Activated effector memory CD4-positive, alpha-beta T cell treated with anti-CD3 and anti-CD28 coated beads, Interleukin-2, amount 50 U/mL, for 16 hours (primary cell): ENCODE measurements at places on chromosomes 7 and 10.

DNA sequence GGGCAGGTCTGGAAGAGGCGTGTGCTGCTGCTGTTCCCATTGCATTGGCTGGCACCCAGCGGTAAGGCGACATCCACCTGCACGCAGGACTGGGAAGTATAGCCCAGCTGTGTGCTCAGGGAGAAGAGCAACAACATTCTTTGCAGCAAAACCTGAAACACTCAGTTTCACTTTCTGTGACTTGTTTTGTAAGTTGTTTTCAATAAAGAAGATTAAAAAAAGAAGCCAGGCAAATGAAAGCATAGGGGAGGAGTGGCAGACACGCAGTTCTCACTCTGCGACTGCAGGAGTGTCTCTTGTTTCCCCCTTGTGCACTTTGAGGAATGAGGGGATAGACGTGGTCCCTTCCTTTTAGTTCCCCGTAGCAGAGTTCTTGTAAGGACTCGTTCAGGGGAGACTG lies 5.8 kb downstream of the FBH1 start:
- DNase-seq: peak; percentile 59

DNA sequence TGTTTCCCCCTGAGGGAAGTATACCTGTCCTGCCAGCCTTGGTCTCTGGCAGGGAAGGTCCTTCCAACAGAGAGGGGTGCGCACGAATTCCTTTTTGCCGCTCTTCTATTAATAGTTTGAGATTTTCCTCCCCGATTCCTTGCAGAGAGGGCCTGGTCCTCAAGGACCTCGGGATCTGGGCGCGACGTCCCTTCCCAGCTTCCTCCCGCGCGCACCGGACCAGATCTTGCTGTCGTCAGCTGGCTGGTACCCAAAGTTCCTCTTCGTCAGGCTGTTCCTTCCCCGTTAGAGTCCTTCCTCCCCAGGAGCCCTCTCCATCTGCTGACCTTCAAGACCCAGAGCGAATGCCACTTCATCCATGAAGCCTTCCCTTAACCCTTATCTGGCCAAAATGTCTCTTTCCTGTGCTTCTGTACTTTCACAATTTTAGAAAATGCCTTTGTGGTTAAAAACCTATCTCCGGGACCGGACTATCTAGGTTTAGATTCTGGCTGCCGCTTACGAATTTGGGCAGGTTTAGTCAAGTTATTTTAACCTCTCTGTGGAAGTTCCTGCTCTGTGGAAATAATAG lies 851 bp upstream of the GOT1 start:
- DNase-seq: no peak

DNA sequence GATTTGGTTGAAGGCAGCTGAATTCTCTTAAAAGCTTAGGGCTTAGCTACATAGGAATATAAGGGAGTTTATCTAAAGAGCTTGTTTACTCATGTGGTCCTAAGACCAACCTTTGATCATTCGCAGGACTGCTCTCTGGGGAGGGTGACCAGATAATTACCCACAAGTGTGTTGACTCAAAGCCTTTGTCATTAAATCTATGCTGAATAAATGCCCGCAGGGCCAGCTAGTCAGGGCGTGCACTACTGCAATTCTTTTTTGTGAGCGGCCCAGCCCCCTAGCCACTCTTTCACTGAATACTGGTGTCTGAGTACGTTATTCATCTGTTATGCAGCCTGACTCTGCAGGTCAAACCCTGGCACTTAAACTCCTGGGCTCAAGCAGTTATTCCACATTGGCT lies 69.6 kb downstream of the AKAP9 start:
- no peak for DNase-seq

DNA sequence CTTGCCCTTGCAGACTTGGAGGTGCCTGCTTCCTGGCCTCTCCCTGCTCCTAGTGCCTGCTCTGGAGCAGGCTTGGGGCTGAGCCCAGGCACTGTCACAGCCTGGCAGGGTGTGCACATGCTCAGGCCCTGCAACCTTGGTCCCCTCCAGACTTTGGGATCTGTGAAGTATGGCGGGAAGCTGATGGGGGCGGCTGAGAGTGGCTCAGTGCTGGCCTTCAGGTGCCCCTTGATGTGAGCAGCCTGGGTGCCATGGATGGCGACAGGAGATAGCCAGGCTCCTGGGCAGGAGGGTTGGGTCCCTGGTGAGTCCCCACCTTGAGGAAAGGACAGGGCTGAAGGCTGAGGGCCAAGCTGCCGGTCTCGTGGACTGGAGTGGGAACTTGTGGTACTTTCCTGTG lies 700.4 kb upstream of the KCND2 start:
- DNase-seq: no peak

DNA sequence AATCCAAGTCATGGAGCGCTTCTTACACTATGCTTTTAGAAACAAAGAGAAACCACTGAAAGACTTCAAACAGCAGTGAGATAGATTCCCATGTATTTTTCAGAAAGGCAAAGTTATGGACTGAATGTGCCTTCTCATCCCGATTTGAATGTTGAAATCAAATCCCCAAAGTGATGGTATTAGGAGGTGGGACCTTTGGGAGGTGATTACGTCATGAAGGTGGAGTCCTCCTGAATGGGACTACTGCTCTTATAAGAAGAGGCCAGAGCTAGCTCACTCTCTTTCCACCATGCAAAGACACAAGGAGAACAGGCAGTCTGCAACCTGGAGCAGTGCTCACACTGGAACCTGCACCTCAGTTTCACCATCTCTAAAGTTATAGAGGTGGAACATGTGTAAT lies 1279.8 kb downstream of the GATA3 start:
- DNase-seq: no peak

- DNase-seq: no peak
Measured at GRCh38 chr10:17075533-17076359, 53.9 kb downstream of the CUBN start.

DNA sequence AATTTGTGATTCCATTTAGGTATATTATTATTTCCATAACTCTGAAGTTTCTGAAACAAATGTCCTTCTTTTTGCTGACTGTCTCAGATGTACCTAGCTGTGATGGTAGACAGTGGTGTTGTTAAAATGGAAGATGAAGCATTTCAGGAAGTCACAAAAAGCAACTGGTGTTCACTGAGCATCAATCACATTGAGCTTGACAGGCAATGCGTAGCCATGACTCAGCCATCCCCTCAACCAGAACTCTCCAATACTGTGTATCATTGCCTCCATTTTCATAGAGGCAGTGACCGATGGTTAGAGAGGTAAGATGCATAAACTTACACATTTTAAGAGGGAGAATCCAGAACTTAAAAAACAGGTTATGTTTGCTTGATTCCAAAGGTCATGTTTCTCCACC lies 434.0 kb downstream of the INHBA start:
- no peak for DNase-seq

DNA sequence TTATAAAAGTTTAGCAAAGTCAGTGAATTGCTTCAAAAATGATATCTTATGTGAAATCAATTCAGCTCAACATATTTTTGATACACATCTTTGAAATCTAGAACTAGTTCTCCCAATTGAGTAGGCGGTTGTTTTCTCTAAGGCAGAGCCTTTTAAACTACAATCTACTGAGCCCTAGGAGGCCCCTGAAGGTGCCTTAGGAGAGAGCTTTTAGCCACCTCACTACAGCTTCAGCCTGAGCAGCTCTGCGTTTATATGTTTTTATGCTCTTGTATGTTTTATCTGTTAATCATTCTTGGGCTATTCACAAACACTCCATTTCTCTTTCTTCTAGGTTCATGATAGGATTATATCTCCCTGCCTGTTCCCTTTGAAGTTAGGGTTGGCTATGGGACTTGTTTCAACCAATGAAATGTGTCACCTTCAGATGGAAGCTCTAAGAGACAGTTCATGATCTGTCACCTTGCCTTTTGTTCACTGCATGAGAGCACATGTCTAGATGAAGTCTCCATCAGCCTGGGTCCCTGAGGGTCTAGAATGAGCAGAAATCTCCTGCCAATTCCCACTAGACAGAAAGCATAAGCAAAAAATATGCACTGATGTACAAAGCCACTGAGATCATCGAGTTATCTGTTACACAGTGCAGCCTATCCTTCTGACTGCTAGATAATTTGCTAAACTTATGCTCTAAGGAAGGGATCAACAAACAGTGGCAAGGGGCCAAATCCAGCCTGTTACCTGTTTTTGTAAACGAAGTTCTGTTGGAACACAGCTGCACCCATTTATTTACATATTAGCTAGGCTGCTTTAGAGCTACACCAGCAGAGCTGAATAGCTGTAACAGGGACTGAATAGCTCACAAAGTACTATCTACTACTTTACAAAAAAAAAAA lies 128.5 kb upstream of the CDK1 start:
- no peak for DNase-seq

GRCh38 chr7:41887416-41887815 lies 184.5 kb upstream of the INHBA start:
- DNase-seq: no peak

DNA sequence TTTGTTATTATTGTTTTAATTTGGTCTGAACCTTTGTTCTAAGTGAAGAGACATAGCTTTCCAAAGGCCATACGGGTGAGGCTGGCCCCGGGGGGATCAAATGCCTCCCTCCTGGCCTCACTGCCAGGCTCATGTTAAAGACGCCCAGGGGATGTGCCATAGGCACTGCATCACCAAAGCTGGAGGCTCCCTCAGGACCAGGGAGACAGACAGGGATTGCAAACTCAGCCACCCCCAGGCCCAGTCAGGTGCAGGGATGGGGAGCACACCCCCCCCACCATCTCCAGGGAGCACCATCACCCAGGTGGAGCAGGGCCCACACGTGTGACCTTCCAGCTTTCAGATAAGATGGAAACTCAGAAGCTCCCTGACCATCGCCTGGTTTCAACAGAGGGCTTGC lies 96.0 kb upstream of the DNAAF5 start:
- peak; percentile 41 for DNase-seq

DNA sequence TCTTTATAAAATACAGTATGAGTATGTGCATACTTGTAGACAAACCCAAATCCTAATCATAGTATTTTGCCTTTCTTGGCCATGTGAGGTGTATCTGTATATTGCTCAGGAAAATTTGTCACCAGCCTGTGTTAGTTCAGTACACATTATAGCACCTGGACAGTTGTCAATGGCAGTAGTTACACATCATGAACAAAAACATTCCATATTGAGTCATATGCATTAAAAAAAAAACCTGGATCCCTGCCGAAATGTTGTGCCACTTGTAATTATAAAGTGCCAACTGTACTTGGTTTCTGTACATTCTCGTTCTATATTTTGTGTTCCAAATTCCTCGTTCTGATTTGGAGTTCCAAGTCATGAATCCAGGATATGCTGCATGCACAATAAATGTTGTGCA lies 410.4 kb downstream of the INHBA start:
- no peak for DNase-seq

DNA sequence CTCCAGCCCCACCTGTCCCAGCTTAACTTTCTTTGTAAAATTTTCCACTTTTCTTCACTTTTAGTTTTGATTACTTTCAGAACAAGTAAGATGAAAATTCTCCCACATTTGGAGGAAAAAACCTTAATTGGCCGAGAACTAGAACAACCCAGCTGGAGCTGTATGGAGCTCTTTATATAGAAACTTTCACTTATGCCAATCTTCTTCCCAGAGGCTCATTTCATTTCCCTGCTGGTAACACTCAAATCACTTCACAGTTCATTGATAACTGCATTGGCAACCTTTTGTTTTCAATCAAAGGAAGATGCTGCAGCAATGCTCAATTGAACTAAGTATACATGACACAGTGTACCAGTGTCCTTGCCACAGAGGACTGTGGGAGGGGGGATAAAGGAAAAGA lies 176.2 kb upstream of the NOBOX start:
- no peak for DNase-seq

DNA sequence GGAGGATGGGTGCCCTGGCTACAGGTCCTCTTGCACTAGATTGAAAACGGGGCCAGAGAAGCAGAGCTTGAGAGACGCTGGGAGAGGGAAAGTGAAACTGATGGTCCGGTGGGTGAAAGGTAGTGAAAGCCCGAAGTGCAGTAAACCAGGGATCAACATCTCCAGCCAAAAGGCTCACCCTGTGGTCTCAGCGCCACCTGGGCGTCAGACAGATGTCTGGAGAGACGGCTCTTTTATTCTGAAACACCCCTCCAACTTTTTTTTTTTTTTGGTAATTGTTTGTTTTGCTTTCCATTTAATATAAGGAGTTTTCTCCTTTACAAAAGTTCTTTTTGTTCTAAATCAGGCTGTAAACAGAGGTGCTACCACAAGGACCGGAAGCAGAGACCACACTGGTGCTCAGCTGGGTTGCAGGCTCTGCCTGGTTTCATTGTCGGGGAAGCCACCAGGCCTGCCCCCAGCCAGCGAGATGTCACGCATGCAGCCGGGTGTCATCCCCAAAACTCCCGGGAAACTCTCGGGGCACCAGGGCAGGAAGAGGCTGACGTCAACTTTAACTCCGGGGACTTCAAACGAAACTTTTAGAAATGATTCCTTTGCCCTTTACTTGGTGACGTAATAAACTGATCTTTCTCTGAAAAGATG lies 11.2 kb downstream of the IL2RA start:
- peak; percentile 97 for DNase-seq

DNA sequence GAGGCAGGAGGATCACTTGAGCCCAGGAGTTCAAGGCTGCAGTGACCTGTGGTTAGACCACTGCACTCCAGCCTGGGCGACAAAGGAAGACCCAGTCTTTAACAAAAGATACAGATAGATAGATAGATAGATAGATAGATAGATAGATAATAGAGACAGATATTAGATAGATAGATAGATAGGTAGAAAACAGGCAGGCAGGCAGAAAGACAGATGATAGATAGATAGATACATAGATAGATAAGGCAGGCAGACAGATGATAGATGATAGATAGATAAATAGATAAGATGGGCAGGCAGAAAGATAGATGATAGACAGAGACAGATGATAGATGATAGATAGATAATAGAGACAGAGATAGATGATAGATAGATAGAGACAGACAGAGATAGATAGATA lies 54.5 kb downstream of the TMEM130 start:
- DNase-seq: no peak

- no peak for DNase-seq
Measured at GRCh38 chr7:12239806-12240205, 28.7 kb downstream of the TMEM106B start.

- no peak for DNase-seq
Measured at GRCh38 chr7:133795068-133795665, 332.0 kb upstream of the LRGUK start.

DNA sequence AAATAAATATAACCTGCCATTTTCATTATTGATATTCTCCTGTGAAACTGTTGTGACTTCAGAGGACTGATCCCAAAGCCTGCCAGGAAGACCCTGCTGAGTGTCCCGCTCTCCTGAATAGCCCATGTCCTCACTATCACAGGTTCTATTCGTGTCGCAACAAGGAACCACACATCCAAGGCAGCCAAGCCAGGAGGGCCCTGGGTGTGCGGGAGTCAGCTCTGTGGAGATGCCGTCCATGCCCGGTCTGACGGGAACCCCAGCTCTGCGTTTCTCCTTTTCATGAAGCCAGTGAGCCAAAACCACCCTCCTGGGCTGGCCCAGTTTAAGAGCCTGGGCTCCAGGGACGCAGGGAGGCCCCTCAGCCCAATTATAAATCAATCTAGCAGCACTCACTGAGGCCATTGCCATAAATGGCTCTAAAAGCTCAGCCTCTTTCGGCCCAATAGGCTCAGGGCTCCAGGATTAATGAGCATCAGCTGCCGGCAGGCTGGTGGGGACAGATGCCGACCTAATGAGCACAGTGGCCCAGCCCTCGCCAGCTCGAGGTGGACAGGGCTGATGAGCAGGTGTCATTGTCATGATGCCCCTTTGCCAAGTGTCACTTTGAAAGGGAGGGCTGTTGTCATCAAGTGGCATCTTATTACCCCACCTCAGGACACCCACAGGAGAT lies 177.9 kb downstream of the PLXNA4 start:
- DNase-seq: no peak
